ENCODE measurements at places on chromosomes 1 and 21. TPM values are rescaled to one million over a fixed set of nuclear protein-coding genes. Genes with fewer than 3 reads are reported as not detected.

The DCST1 gene
- total RNA-seq = not detected

The SPRR3 gene
- total RNA-seq = not detected

The TCEA3 gene
- 14.0 TPM for total RNA-seq

The CTSS gene
- 25.8 TPM for total RNA-seq

The NOS1AP gene
- total RNA-seq = not detected

The LRRIQ3 gene
- 0.26 TPM for total RNA-seq

The CCDC27 gene
- not detected for total RNA-seq

The FAM72B gene
- total RNA-seq = 3.3 TPM

The MCOLN3 gene
- 3.4 TPM for total RNA-seq

The CASQ2 gene
- total RNA-seq = not detected

The SERPINC1 gene
- 0.12 TPM for total RNA-seq

The ADARB1 gene
- total RNA-seq = 4.8 TPM

The IKBKE gene
- total RNA-seq = 11.5 TPM

The IQCC gene
- total RNA-seq = 2.5 TPM

The DPM3 gene
- total RNA-seq = 24.9 TPM

The NHLH1 gene
- under 0.01 TPM for total RNA-seq

The VHLL gene
- total RNA-seq = not detected

The SEC16B gene
- total RNA-seq = 4.1 TPM

The ANKRD34A gene
- total RNA-seq = 0.62 TPM

The IFI44 gene
- total RNA-seq = 20.1 TPM

The FCMR gene
- total RNA-seq = 0.12 TPM

The LGR6 gene
- total RNA-seq = not detected

The KCNK2 gene
- 9.5 TPM for total RNA-seq

The TRIM67 gene
- total RNA-seq = under 0.01 TPM

The ZNF697 gene
- total RNA-seq = 5.6 TPM

The THEM5 gene
- total RNA-seq = not detected

The GUCA2B gene
- total RNA-seq = not detected

The COL24A1 gene
- 0.87 TPM for total RNA-seq

The B4GALT2 gene
- total RNA-seq = 70.5 TPM

The TNNT2 gene
- not detected for total RNA-seq

The CEP104 gene
- 25.0 TPM for total RNA-seq
